ENCODE measurements at places on chromosomes 3 and 15. TPM values are rescaled to one million over a fixed set of nuclear protein-coding genes. Genes with fewer than 3 reads are reported as not detected.

DNA sequence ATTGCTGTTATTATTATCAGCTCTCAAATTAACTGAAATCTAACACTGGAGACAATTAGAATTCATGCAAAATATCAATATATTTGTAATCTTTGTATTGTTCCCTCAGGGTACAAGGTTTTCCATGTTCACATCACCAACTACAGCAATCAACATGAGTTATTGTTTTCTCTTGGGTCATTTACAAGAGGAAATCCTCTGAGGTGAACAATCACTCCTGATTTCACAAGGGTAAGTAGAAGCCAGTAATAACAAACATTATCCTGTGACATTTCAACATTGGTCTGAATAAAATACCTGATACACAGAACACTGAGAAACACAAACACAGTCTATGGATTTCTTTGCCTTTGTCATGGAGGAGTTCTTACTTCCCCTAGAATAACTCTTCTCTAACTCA lies 174.0 kb downstream of the SUCNR1 start:
- H3K4me3 ChIP-seq: no peak overlapping the region
- no peaks in the 10 kb centered on the region for H3K27me3 ChIP-seq
- DNase-seq: no peak
- no peaks in the 10 kb centered on the region for H3K36me3 ChIP-seq
- H3K4me1 ChIP-seq: peaks cover 4% of the 10 kb centered on the region

- H3K4me1 ChIP-seq: peaks cover 4% of the 10 kb centered on the region
- H3K4me3 ChIP-seq: no peak overlapping the region
- H3K27me3 ChIP-seq: peaks cover 3% of the 10 kb centered on the region
- no peaks in the 10 kb centered on the region for H3K36me3 ChIP-seq
- no peak overlapping the region for H3K27ac ChIP-seq
These were observed 299.5 kb downstream of the CADM2 start for GRCh38 chr3:85258326-85258725.

GRCh38 chr15:59268168-59268851 lies 61.7 kb downstream of the LDHAL6B start:
- H3K27me3 ChIP-seq: no peaks in the 10 kb centered on the region
- H3K4me1 ChIP-seq: no peaks in the 10 kb centered on the region
- H3K27ac ChIP-seq: no peak overlapping the region
- H3K36me3 ChIP-seq: no peaks in the 10 kb centered on the region

- no peak overlapping the region for H3K27ac ChIP-seq
- H3K4me1 ChIP-seq: peaks cover 9% of the 10 kb centered on the region
- peaks cover 42% of the 10 kb centered on the region for H3K27me3 ChIP-seq
- no peaks in the 10 kb centered on the region for H3K36me3 ChIP-seq
- DNase-seq: no peak
These were observed 203.9 kb downstream of the TLE3 start for GRCh38 chr15:69893863-69894262.

The ONECUT1 gene
- 11.1 TPM for total RNA-seq

The NPAP1 gene
- total RNA-seq: 0.12 TPM

The SPINK8 gene
- not detected for total RNA-seq

All from type B pancreatic cell (in vitro differentiated cells).